ENCODE measurements at places on chromosomes 16 and 17.

DNA sequence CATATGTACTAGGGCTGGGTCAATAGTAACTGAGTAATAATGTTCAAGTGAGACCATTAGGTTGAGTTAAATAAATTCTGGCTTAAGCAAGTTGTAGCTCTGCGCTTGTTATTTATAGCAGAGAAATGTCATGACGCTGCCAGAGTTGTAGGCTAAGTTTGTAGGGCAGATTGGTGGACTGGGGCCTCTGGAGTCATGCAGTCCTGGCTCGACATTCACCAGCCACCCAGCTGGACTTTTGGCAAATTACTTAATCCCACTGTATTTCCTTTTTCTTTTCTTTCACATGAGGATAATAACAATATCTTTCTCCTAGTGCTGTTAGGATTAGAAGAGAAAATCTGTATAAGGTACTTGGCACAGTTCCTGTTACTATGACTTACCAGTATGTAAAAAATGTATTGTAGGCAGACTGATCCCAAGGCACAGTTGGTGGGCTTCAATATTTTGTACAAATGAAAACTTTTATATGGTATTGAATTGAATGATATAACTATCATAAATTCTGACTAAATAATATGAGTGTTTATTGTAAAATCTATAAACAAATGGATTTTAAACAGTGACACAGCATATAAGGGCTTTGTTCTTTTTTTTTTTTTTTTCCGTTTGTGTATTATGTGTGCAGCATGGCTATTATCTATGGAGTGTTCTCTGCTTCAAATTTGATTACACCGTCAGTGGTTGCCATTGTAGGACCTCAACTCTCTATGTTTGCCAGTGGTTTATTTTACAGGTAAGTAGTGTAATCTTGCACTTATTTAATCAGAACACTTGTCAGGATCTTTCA is 2.6 kb downstream of the MFSD11 start:
- no peak for DNase-seq

DNA sequence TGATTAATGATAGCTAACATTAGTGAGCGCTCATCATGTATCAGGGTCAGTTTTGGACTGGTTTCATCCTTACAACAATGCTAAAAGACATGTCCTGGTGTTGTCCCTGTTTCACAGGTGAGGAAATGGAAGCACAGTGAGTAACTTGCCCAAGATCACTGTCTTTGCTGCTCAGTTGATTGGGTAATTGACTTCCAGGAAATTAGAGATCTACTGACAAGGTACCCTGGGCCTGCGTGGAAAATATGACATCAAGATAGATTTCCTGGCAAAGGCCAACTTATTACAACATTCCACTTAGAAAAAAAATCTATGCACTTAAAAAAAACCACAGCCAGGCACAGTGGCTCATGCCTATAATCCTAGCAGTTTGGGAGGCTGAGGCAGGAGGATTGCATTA is 96.3 kb downstream of the CYLD start:
- no peak for DNase-seq

DNA sequence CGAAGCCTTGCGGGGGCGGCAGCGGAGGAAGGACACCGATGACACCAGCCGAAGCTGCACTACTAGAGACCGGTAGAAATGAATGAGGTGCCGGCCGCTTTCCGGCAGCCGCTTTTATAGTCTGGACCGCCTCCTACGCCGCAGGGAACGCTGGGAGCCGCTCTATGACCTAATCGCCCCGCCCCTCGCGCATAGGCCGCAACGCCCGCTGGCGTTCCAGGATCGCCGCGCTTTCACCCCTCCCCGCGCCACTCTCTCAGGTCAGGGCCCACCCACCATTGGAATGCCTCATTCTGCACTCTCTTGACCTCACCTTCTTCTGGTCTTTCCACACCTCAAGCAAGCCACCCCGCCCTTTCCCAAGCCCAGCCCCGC is at the start of gene DDX5:
Gene DDX5, minus strand, starts transcription at position 89 of the 375 bp plus-strand sequence. CDS start 170 bp downstream, outside the sequence.
- peak; percentile 94 for DNase-seq

- no peak for DNase-seq
These were observed 25.0 kb downstream of the TMEM94 start for GRCh38 chr17:75481194-75482068.

GRCh38 chr16:27463741-27464591 is 62.0 kb downstream of the IL21R start:
- no peak for DNase-seq

GRCh38 chr16:13781575-13782338 is 138.2 kb upstream of the ERCC4 start:
- DNase-seq = no peak

GRCh38 chr16:15708096-15708495 is 58.1 kb downstream of the NDE1 start:
- DNase-seq = no peak

DNA sequence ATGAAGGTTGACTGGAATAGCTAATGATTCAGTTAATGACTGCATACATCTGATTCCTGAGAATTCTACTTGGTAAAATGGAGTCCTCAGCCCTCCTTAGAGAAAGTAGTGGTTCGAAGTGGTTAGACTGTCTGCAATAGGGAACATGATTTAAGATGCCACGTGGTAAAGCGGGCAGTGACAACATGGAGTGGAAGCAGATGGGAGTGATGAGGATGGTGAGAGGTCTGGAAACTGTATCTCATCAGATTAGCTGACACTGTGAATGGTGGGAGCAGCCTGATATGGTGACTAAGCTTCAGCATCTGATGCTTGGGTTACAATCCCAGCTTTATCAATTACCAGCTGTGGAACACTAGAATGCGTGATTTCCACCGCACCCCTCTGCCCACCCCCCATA is 8.4 kb downstream of the CDH11 start:
- no peak for DNase-seq

- no peak for DNase-seq
These were observed 3.5 kb upstream of the SALL1 start for GRCh38 chr16:51154271-51155171.

DNA sequence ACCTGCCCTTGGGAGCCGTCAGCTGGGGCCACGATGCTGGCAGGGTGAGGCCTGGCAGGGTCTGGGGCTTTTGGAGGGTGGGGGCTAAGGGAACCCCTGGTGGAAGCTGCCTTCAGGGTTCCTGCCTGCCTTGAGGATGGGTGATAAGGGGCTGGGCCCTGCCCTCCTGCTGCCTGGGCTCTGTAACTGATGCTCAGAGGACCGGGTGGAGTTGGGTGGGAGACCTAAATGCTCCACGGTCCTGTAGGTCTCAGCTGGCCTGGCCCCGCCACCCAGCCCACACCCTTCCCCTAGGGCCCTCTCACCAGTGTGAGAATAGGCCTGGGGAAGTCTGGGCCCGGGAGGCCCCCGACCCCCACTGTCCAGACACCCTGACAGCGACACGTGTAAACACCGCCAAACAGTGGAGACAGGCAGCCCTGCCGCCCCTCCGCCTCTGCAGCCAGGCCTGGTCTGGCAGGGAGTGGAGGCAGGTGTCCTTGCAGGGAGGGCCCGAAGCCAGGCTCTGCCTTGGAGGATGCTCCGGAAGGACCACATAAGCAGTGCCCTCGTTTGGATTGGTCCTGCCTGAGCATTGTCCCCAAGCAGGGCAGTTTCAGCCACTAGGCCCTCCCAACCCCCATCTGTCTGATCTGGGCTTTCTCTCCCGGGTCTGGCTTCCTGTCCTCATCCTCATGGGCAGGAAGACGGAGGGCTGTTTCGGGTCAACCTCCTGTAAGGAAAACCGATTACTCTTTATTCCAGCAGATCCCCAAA is 6.5 kb upstream of the BAHCC1 start:
- DNase-seq = no peak

- DNase-seq = no peak
These were observed 40.3 kb downstream of the CYB561 start for GRCh38 chr17:63405741-63406261.

DNA sequence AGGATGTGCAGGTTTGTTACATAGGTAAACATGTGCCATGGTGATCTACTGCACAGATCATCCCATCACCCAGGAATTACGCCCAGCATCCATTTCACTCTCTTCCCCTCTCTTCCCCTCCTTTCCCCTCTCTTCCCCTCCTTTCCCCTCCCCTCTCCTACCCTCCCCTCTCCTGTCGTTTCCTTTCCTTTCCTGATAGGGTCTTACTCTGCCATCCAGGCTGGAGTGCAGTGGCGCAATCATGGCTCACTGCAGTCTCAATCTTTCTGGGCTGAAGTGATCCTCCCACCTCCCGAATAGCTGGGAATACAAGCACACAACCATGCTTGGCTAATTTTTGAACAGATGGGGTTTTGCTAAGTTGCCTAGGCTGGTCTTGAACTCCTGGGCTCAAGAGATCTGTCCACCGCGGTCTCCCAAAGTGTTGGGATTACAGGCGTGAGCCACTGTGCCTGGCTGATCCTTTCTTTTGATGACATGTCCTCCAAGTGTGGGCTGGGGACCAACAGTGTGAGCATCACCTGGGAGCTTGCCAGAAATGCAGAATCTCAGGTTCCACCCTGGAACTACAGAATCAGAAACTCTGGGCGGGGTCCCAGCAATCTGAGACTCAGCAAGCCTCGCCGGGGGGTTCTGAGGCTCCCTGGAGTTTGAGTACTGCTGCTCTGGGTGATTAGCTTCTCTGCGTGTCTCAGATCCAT is 10.8 kb downstream of the ATP2C2 start:
- no peak for DNase-seq

DNA sequence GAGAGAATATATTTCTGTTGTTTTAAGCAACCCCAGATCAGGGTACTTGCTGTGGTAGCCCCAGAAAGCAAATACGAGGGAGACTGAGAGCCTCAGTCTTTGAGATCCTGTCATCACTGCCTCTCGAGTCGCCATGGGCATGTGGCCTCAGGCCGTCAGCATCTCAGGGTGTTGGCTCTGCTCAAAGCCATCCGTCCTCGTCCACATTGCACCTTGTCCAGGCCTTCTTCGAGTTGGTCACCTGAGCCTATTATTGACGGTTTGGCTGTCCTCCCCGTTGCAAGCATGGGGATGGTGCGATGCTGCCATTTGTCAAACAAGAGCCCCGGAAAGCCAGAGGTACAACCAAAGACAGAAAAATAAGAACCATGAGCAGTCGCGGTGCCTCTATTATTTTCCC is 136.9 kb downstream of the IRF8 start:
- DNase-seq = no peak

- no peak for DNase-seq
These were observed 93.5 kb downstream of the GOSR1 start for GRCh38 chr17:30570596-30571265.

DNA sequence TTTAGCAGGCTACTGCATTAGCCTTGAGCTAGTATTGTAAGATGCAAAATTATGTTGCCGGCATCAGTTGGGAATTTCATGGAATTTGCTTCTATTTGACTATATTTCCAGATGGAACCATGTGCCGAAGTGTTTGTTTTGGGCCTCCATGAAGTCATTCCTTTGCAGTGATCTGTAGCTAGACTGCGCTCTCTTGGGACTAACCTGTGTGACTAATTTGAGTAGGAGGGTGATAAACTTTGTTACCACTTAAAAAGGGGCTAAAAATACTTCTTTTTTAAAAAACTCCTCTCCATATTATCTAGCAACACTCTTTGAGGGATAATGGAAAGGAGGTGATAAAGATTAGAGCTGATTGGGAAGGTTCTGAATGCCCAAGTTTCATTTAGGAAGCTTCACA is 166.8 kb upstream of the TBX2 start:
- no peak for DNase-seq

DNA sequence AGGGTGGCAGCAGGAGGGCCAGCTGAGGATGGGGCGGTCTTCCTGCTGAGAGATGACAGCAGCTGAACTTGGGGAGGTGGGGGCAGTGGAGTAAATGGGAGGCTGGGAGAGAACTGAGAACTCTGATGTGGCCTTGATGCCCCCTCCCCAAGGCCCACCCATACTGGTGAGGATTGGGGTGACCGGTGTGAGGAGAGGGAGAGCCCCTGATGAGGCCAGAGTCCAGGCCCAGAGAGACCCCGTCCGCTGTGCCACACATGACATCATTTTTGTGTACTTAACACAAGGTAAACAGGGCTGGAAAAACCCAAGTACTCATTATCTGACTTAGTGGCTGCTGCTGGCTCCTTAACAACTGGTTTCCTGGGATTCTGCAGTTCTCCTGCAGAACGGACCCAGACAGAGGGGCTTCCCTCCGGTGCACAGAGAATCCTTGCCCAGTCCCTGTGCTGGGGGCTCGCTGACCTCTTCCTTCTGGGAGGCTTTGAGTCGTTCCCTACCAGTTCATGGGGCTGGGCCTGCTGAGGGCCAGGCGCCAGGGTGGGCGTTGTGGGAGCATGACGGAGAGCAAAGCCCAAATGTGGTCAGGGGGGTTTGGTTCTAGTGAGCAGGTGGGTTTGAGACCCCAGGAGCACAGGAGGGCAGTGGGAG is 207.6 kb downstream of the RAB11FIP4 start:
- DNase-seq = no peak

GRCh38 chr17:18161207-18162145 is 22.2 kb upstream of the ALKBH5 start:
- DNase-seq = no peak

DNA sequence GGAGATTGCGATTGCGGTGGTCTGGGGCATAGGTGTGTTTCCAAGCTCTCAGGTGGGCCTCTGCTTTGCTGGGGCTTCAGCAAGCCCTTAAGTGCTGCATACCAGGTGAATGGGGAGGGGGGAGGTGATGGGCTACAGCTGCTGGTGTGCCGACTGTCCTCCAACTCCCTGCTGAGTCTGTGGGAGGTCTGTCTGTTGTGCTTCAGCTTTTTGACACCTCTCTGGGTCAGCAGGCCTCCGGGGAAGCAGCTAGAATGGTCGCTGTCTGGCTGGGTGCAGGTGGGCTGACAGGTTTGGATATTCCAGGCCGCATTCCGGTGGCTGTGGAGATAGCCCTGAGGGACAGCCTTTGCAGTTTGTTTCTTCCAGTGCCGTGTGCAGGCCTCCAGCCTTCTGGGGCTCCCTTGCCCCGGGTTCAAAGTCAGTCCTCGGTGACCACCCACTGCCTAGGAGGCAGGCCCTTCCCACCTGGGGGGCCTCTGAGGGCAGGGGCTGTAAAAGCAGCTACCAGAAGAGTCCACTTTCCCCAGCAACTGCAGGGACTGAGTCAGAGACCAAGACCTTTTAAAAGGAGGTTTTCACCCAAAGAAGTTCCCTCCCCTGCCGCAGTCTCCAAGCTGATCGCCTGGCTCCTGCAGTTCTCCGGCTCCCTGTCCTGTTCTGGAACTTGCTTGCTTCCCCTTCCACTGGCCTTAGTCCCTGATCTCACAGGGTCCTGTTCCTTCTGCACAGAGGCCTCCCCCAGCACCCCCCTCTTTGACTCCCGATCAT is 2.0 kb upstream of the TTYH2 start:
- DNase-seq = peak; percentile 43

- no peak for DNase-seq
These were observed 10.2 kb upstream of the C17orf78 start for GRCh38 chr17:37365589-37365988.

DNA sequence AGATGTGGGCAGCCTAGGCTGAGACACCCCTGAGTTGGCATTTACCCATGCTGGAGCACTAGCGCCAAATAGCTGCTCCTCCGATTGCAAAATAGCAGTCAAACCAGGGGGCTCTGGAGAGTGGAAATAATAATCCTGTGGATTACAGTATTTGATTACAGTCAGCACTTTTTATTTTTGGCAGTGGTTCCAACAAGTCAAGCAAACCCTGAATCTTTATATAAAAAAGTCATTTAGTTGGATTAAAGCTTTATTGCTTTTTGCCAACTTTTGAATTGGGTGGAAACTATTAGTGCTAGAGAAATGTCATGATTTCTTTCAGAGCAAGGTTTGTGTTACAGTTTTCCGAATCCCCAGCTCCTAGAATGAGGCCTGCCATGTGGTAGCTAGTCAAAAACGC is 99.3 kb upstream of the FAM20A start:
- DNase-seq = no peak

- DNase-seq = no peak
These were observed 63.3 kb downstream of the USP32 start for GRCh38 chr17:60328679-60329078.

- no peak for DNase-seq
These were observed 331.6 kb downstream of the C16orf95 start for GRCh38 chr16:86985648-86986015.

Measured in activated CD8-positive, alpha-beta memory T cell treated with anti-CD3 and anti-CD28 coated beads for 48 hours (primary cell).